ENCODE measurements at places on chromosomes 11 and 22.

DNA sequence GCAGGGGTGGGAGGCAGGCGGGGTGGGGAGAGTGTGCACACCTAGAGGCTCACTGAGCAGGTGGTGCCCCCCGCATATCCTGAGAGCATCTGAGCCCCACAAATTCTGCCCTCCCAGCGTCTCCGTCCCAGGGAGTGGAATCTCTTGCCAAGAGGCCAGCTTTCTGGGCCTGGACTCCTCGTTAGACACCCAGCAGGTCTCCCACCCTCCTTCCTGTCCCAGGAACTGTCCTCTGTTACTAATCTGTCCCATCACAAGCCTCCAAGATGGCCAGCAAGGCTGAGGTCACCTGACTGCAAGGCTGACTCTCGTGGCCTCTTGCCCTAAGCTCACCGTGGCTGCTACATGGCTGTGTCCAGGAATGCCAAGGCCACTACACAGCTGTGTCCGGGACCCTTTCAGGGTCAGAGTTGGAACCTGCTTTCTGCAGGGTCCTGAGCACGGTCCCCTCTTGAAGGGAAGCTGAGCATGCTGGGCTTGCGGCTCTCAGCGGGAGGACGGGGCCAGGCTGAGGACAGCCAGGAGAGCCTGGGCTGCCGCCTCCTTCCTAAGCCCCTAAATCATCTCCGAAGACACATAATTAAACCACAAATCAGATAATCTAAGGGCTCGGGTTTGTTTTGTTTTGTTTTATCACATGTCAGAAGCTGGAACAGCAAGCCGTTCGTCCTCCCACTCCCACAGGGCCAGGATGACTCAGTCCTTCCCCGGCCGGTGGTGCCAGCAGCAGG lies 1327.3 kb downstream of the TBC1D22A start:
- DNase-seq, result no peak

- DNase-seq, result no peak
Observed at GRCh38 chr22:48181263-48181955, 1419.0 kb downstream of the TBC1D22A start.

DNA sequence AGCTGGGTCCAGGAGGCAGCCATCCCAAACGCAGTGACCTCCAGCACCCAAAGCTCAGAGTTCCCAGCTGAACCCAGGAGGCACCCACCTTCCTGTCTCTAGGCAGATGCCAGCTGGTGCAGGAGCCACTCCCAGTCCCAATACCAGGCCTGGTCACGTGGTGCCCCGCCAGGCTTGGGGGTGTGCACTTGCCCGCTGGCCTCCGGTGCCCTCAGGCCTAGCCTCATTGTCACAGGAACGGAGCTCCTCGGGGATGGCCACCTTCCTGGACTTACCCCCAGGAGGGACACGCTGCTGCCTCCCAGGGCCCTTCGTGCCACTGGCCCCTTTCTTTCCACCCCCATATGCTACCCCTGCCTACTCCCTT lies 4.6 kb downstream of the BID start:
- DNase-seq, result no peak

DNA sequence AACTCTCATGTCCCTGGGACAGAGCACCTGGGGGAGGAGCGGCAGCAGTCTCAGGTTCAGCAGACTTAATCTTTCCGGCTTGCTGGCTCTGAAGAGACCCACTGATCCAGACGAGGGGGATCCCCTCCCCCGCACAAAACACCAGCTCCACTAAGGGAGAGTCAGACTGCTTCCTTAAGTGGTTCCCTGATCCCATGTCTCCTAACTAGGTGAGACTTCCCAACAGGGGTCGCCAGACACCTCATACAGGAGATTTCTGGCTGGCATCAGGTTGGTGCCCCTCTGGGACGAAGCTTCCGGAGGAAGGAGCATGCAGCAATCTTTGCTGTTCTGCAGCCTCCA lies 157.2 kb upstream of the TMEM45B start:
- no peak for DNase-seq

DNA sequence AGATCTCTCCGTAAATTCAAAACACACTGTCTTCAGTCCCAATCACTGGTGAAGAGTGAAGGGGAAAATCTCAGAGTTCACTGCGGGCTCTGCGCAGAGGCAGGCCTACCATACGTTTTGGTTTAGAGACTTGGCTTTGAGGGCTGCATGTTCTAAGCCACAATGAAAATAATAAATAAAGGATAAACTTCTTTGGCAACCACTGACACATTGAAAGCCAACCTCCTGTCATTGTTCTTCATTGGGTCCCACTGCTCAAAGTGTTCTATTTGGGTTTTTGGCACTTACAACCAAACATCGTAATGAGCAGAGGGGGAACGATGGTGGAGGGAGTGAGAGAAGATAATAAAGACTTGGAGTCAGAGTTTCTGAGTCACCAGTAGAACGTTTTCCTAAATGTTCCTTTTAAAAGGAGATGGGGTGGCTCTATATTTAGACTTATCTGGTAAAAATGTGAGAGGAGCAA lies 472.9 kb downstream of the SOX6 start:
- DNase-seq, result no peak

GRCh38 chr11:79616392-79616851 lies 175.6 kb upstream of the TENM4 start:
- no peak for DNase-seq

GRCh38 chr11:83656796-83657330 lies 370.7 kb upstream of the CCDC90B start:
- no peak for DNase-seq

DNA sequence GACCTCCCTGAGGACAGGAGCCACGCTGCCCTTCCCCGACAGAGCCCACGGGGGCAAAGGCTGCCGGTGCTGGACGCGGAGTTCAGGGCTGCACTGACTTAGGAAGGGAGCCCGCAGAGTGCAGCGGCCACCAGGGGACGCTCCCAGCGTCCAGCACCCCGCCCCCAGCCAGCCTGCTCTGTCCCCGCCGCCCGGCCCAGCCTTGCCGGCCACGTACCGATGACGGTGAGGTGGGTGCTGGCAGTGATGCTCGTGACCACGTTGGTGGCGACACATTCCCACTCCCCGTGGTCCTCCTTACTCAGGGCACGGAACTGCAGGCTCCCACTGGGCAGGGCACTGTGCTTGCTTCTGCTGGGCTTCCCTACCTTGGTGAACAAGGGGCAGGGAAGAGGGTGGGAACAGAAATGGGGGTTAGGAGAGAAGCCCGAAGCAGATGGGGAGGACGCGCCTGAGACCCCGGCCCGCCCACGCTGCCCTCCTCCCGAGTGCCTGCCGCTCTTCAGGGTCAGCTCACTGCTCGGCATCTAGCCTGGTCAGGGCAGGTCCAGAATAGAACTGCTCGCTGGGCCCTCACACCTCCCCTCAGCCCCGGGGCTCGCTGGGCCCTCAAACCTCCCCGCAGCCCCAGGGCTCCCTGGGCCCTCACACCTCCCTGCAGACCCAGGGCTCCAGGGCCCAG lies 25.9 kb downstream of the IGSF9B start:
- DNase-seq, result no peak

- DNase-seq, result no peak
Observed at GRCh38 chr22:43343262-43343669, at the start of gene SCUBE1. Gene SCUBE1, minus strand, starts transcription at chr22:43343372. Its CDS starts 111 bp downstream, at chr22:43343261.

DNA sequence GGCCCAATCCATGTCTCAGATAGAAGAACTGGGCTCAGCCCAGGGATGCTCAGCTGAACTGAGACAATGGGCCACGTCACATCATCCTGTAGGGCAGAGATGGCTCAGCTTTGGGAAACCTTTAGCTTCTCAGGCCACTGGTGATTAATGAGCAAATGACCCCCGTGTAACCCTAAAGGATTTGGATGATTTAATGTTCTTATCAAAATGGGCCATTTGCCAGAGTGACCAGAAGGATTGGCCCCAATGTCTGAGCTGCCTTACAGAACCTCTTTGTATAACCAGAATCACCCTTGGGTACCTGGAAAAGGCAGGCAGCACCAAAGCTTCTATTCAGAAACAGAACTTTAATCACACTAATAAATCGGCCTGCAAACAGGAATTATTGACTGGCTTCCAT lies 73.7 kb downstream of the ABTB2 start:
- no peak for DNase-seq

GRCh38 chr11:40882301-40882700 lies 577.2 kb downstream of the LRRC4C start:
- DNase-seq, result no peak

DNA sequence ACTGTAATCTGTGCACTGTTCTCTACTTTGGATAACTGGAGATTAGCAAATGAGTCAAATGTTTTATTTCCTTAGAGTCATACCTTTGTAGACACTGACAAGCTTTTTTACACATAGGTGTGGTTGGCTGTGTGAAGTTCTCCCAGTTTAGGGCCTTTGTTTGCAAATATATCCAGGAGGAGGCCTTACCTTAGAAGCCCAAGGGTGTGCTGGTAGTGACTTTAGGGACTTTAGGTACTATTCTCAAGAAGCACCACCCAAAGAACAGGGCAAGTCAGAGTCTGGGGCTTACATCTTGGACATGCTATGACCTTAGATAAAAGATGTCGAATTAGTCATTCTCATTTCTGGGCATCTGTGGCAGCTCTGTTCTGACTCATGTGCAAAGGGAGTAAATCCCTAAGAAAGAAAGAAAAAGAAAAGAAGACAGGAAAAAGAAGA lies 4.8 kb upstream of the FAR1 start:
- DNase-seq, result no peak
